ENCODE measurements at places on chromosomes 5 and 9.
A peak's percentile ranks its signal among the peaks of the same experiment; 100 is the strongest.

- DNase-seq, result no peak
Observed at GRCh38 chr5:59221769-59222168, 638.9 kb downstream of the RAB3C start.

GRCh38 chr5:39049315-39049714, 24.9 kb downstream of the RICTOR start:
- no peak for DNase-seq

GRCh38 chr5:92513067-92513466, 1068.0 kb downstream of the NR2F1-AS1 start:
- no peak for DNase-seq

DNA sequence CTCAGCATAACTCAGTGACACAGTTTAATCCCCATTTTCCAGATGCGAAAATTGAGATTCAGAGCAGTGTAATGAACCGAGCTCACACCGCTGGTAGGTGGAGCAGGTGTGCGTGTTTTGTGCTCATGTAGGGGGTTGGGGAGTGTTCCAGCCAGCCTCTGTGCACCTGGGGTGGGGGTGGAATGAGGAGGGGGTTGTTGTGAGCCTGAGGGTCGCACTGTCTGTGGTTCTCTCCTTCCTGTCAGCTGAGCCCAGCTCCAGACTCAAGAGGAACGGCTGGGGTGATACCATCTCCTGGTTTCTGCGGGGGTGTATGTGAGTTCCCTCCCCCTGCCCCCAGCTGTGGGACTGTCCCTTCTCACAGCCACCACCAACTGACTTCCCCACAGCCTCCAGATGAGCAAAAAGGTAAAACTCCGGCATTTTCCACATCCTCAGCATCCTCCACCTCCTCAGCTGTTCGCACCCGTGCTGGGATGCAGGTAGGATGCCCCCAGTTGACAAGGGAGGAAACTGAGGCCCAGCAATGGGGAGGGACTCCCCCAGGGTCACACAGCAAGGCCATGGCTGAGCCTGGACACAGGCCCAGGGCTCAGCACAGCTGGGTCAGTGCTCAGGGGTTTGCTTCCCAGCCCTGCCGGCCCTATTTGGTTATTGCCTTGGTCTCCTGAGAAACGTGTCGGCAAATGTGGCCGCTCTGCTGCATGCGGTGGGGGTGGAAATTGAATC, 2.1 kb downstream of the SH2D3C start:
- DNase-seq, result no peak

DNA sequence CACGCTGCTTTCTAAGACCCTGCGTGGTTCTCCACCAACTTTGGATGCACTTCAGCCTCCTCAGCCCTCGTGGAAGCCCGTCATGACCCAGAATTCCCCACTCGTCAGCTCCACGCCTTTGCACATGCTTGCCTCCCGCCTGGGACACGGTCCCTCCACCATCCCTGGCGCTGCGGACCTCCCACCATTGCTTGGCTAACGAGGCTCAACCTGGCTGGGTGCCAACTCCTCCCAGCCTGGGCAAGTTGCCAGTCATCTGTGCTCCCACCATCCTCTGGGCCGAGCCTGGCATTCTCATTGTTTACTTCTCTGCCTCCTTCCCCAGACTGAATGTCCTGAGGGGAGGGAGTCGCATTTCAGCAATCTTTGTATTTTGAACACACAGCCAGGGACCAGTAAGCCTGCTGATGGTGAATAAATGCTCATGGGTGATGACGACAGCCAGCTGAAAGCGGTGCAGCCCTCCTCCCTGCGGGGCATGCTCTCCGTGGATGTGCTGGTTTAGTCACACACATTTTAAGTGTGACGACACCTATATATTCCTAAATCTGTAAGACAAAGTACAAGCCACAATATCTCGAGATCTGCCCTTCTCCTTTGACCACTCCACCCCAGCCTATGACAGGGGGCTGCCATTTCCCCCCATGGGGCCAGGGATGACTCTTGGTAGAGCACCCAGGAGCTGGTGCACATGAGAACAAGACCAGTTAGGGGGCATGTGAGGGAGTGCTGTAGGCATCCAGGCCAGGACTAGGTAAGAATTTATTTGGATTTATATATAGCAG, 37.6 kb downstream of the ANKRD33B start:
- no peak for DNase-seq

DNA sequence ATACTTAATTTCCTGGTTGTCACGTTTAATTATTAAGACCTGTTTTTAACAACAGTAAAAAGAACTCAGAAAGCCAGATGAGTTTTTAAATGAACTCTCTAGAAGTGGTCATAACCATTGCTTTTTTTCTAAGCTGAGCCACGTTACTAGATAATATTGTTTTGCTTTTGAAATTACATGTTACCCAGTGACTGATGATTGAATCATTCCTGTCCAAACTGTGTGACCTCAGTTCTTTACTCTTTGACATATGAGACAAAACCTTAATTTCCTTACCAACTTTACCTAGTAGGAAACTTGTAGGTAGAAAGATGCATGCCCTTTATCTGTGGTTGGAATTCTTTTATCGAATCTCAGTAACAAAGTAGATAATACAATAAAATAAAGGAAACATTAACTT, 411.7 kb downstream of the SH3GL2 start:
- no peak for DNase-seq

- DNase-seq, result no peak
Observed at GRCh38 chr9:135476561-135477355, 2.8 kb upstream of the PPP1R26 start.

- no peak for DNase-seq
Observed at GRCh38 chr5:132883261-132883834, 9.9 kb downstream of the LEAP2 start.

- no peak for DNase-seq
Observed at GRCh38 chr9:116842658-116843057, 155.6 kb downstream of the TRIM32 start.

GRCh38 chr9:137366891-137367381, 56.0 kb downstream of the EXD3 start:
- DNase-seq, result no peak

DNA sequence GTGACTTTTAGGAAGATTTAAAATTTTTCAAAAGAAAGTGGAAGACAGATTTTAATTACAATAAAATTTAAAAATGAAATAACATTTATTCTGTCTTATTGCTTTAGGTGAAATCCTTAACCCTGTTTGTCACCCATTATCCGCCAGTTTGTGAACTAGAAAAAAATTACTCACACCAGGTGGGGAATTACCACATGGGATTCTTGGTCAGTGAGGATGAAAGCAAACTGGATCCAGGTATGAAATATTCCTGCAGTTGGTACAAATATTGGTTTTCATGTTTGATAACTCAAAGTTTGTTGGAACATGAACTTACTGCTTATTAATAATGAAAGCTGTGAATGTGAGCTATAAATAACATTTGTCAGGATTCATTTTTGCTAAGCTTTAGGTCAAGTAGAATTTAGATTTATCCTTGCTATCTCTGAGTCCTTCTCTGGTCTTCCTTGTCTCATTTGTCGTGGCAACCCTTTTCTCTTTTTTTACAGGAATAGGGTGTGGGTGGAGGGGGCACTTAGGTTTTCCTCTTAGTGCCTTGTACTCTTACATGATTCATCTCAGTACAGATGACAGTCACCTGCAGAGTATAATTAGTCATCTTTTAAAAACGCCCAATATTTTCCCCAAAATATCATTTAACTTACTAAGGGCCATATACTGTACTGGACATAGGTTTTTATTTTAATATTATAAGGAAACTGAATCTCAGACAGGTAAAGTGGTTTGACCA, 95.3 kb upstream of the RASGRF2 start:
- no peak for DNase-seq

DNA sequence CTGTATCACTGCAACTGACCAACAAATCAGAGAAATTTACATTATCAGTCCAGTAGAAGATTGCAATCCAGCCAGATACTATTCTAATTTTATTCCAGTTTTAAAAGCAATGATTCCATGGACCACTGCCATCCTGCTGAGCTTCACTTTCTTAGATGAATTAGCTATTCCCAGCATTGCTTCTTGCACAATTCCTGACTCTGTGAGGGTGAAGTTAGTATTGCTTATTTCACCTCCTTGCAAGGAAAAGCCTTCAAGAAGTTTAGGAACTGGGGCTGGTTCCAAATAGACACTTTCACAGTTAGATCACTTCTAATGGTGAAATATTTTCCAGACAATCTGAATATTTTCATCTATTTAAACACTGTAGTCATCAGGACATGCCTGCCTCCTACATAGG, 338.6 kb upstream of the TNC start:
- DNase-seq, result no peak

GRCh38 chr5:175560011-175560410, 81.7 kb downstream of the SFXN1 start:
- no peak for DNase-seq

DNA sequence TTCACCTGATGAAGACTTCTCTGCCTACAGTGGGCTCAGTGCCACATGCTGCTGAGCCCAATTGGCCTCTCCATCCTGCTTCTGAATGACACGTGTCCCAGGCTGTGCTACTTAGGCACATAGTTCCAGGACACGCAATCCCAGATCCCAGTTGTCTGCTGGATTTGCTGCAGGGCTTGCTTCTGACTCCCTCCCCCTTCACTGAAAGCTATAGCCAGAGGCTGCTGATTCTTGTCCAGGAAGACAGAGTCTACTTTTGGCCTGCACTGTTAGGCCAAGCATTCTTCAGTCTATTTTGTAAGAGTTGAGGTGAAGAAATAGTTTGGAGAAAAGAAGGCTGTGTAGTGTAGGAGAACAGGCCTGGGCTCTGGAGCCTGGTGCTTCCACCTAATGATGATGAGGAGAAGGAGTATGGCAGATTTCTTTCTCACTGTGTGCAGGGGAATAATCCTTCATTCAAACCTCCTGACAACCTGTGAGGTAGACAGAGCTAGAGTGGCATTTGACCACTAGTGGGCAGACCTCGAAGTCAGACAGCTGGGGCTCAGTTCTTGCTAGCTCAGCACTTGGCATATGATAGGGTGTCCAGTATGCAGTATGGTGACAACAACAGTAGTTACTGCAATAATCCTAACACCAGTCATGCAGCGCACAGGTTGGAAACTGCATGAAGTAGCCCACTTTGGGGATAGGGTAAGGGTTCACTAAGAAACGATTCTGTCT, 19.5 kb upstream of the ASPN start:
- DNase-seq, result no peak

GRCh38 chr9:126203313-126203712, 123.3 kb upstream of the MVB12B start:
- no peak for DNase-seq

DNA sequence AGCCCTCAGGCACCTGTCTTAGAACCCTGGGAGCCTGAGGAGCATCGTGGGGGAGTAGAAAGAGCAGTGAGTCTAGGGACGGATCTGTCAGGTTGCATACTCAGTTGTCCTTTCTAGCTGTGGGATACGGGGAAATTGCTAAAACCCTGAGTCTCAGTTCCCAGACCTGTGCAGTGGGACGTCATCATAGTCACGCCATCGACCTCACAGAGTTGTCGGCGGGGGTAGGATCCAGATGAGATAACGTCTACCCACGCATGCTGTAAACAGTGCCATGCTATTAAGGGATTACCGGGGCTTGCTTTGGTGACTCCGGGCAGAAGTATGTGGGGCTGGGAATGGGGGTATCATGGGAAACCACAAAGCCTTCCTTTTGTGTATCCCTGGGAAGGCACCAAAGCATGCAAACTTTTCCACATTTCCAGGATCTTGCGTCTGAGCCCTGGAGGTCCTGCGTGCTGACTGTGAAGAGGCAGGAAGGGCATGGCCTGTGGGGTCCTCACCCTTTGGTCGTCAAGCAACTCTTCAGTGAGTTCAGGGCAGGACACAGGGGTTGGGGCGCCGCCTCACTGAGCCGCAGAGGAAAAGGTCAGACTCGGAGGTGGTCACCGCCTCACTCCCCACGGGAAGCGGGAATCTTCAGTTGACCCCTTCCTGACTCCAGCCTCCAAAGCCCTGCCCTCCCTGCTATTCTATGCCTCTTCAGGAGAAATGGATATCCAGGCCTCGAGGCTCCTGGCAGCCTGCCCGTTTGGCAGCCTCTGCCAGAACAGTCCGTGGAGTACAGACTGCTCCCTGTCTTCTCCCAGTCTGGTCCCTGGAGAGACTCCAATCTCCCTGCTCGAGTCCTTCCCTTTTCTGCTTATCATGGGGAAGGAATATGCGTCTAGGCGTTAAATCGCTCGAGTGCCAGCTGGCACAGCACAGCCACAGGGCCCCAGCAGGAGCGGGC, 186.8 kb upstream of the KLF9 start:
- DNase-seq, result no peak

GRCh38 chr9:19127871-19128500, 694 bp upstream of the PLIN2 start:
- peak; percentile 34 for DNase-seq
